ENCODE measurements at places on chromosomes 4 and X.

- DNase-seq = no peak
These were observed 67.3 kb downstream of the MCUB start for GRCh38 chr4:109627361-109627760.

- DNase-seq = no peak
These were observed 45.8 kb upstream of the TMEM131L start for GRCh38 chr4:153420361-153420760.

- no peak for DNase-seq
These were observed 479.2 kb downstream of the GBA3 start for GRCh38 chr4:23171976-23172375.

GRCh38 chr4:147101678-147102077 lies 156.0 kb upstream of the TTC29 start:
- no peak for DNase-seq

DNA sequence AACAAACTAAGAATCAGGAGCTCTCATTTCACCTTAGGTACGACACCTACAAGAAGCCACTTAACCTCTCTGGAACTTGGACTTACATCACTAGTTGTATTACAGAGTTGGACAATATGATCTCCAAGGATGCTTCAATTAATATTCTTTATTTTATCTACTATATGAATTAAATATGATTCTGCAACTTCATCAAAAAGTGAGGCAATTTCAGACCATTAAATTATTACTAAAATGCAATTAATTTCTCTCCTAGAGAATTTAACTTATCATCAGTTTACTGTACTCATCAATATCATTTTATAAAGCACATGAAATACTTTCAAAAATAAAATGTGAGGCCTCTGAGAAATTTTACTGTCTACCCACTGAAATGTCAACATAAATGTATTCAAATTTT lies 33.9 kb downstream of the SLC39A8 start:
- no peak for DNase-seq

- DNase-seq = no peak
These were observed 2155.1 kb upstream of the AGA start for GRCh38 chr4:179597301-179597700.

DNA sequence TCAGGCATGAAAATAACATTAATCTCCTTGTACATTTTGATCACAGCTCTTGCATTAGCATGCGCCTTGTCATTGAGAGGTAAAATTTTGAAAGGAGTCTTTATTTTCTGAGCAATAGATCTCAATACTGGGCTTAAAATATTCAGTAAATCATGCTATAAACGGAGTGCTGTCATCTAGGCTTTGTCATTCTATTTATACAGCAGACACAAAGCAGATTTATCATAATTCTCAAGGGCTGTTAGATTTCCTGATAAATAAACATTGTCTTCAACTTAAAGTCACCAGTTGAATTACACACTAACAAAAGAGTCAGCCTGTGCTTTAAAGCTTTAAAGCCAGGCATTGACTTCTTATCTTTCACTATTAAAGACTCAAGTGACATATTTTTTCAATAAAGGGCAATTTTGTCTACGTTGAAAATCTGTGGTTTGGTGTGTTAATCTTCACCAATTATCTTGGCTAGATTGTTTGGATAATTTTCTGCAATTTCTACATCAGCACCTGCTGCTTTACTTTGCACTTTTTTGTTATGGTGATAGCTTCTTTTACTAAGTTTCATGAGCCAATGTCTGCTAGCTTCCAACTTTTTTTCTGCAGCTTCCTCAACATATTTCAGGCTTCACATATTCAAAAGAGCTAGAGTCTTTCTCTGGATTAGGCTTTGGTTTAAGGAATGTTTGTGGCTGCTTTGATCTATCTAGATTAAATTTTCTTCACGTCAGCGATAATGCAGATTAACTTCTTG lies 27.9 kb upstream of the UGT2B4 start:
- DNase-seq = no peak

DNA sequence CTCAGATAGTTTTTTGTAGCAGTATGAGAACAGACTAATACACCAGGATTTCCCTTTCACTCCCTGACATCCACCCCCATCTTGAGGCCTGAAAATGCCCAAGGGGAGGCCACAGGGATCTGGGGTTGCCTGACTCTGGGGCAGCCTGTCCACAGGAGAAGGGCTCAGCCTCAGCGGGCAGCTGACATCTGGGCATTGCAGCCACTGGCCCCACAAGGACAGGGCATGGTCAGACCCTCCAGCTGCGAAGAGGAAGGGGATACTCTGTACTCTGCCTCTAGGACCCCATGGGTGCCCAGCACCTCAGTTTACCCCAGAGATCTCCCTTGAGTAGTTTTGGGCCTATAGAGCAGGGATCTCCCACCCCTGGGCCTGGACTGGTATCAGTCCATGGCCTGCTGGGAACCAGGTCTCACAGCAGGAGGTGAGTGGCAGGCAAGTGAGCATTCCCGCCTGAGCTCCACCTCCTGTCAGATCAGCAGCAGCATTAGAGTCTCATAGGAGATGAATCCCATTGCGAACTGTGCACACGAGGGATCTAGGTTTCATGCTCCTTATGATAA lies 138.9 kb downstream of the HMX1 start:
- DNase-seq = no peak

DNA sequence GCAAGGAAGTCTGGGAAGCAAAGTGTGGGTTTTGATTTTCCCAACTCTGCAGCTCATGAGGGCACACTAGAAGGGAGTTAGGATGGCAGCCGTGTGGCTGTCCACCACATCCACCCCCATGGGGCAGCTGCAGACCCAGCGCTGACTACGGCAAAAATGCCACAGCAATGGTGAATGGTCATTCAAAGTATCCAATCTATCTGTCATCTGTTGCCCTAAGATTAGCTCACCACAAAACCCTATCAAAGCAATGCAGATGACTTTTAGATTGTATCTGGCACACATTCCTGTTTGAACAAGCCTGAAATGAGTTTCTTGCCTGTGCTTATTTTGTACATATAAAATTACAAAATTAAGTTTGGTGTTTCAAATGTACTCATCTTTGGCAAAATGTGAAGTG lies 29.7 kb upstream of the HPSE start:
- DNase-seq = no peak

GRCh38 chr4:125994024-125994423 lies 679.3 kb downstream of the FAT4 start:
- DNase-seq = no peak

GRCh38 chr4:48667148-48667547 lies 112.9 kb downstream of the FRYL start:
- DNase-seq = no peak

GRCh38 chr4:101032541-101032940 lies 314.8 kb downstream of the PPP3CA start:
- no peak for DNase-seq

- DNase-seq = no peak
These were observed 45.5 kb downstream of the JAKMIP1 start for GRCh38 chr4:6154875-6155274.

- DNase-seq = no peak
These were observed 36.0 kb downstream of the ARHGAP6 start for GRCh38 chrX:11629593-11630211.

DNA sequence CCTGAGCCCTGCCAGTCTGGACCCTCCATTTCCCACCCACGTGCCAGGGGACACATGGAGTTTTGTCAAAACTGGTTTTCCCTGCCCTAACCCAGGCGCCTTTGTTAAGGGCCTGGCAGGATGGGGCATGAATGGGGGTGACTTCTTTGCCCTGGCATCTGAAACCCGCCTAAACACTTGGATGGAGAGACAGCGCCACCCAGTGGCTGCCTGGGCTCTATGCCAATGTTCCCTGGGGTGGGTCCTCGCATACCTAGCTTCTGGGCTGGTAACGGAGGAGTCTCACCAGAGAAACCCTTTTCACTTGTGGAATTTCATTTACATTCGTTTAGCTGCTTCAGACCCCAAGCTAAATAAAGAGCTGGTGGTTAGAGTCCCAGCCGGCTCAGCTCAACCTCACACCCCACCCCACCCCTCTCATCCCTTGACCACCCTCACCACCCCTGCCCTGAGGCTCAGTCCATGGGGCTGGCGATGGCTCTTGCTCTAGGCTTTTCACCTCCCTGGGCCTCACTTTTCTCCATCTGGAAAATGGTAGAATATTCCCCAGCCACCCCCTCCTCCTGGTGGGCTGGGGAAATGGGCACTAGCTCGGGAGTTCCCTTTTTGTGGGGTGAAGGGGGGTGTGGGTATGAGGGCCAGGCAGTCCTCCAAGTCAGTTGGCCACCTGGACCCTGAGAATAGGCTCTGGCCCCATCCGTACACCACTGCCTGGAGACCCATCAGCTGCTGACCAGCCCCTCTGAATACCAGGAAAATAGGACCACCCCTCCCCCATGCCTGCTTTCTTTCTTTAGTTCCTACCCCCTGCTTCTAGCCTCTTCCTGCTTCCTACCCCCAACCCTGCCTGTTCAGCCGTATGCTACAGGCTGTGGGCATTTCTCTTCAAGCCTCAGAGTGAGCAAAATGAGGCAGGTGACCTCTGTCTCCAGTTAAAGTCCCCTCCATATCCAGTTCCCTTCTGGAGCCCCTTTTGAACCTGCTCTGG lies 57.1 kb upstream of the PJA1 start:
- DNase-seq = peak; percentile 71

DNA sequence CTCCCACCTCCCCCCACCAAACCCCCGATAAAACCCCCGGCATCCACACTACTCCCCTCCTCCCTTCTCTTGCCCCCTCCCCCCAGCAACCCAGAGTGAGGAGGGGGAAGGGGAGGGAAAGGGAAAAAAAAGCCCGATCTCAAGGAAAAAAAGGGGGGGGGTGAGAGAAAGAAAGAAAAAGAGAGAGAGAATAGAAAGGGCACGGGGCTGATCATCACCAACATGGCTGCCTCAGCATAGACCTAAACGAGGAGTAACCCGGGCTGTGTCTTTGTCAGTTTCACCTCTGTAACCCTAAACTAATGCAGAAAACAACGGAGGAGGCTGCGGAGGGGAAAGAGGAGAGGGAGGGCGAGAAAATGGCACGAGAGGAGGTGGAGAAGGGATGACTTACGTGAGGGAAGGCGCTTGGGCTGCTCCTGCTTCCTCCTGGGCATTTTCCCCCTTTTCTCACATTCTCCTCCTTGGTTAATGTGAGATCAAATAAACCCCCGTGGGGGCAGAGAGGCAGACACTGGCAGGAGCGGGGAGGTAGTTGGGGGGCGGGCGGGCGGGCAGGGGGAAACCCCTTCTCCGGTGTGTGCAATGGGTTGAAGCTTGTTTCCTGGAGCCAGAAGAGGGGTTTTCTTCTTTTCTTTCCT lies 532 bp downstream of the ZNF827 start:
- peak; percentile 64 for DNase-seq

GRCh38 chr4:25633541-25633940 lies 22.1 kb upstream of the SLC34A2 start:
- no peak for DNase-seq

DNA sequence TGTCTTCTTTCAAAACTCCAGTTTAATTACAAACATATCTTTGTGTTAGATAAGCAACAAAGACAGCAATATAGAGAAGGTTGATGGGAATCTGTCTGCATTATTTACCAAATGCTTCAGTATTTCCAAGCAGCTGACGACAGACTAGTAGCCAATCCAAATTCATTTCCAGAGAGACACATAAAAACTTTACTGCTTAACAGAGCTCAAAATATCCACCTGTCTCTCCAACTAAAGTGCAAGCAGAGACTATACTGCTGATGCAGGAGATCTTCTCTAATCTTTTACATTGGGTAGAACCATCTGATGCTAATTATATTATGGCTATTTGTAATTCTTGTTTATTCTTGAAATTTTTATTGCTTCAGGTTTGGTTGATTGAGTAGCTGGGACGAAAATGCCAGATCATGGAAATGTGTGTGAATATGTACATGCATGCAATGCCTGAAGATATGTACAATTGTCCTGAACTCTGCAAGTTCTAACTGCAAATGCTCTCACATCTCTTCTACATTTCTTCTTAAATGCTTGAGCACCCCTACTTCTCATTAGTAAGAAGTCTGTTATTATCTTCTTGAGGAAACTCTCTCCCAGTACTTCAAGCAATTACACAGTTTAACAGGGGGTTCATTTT lies 200.0 kb downstream of the PDHA2 start:
- DNase-seq = no peak

GRCh38 chrX:134588806-134589205 lies 69.5 kb downstream of the PLAC1 start:
- DNase-seq = no peak

DNA sequence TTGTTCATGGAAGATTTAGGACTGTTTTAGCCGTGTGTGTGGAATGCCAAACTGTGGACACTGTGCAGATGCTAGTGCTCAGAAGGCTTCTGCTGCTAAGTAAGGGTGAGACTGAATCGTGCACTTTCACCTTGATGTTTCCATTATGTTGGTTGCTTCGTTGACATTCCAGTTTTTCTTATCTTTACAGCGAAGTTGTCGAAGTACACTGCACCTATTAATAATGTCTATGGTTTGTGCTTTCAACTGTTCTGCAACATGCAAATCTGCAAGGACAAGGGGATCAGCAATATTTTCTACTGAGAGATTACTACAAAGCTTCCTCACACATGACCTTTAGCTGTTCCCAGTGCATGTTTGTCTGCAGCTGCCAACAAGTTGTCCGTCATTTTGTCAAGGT lies 67.7 kb downstream of the UGT2A3 start:
- no peak for DNase-seq

DNA sequence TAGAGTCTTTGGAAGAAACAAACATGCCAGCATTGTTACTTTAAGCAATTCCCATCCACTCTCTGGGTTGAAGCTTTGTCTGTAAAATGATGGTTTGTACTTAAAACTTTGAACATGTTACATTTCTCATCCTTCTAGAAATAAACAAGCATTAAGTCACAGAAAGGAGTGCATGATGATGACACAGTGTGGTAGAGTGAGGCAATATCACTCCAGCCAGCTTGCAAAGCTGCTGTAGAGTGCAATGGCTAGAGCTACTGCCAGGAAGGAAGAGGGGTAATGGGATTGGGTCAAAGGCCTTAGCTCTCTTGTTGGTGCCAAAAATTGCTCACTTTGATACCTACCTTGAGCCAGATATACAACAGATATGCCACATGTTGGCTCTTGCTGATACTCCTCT lies 12.3 kb upstream of the ENOX2 start:
- DNase-seq = no peak

DNA sequence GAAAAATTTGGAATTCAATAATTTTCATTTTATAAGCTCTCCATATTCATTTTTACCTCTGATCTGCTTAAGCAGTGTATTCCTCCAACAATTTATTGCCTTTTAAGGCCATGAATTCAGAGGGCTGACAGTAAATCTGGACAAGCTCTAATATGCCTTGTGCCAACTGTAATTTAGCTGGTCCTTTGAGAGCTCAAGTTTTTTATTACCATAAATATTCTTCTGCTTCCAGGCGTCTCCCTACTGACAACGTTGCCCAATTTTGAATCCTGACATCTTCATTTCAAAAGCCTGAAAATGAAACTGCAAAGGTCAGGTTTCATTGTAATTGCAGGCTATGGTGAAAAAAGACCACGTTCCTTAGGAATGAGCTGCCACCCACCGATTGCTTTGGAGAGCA lies 95.8 kb upstream of the GEMIN8 start:
- DNase-seq = no peak

DNA sequence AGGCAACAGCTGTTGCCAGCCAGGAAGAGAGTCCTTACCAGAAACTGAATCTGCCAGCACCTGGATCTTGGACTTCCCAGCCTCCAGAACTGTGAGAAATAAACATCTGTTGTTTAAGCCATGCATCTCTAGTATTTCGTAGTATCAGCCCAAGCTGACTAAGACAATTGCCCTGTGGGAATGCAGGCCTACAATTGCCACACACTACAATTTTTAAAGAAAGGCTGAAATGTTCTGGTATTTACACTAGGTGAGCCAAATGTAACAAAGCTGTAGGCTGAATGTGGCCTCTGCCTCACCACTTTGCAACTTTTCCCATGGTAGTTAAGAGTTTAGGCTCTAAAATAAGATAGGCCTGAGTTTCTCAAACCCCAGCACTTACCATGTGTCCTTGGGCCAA lies 59.1 kb downstream of the SPATA18 start:
- DNase-seq = no peak

- DNase-seq = no peak
These were observed 52.7 kb downstream of the ADGRA3 start for GRCh38 chr4:22463179-22463578.

Measured in CD4-positive, alpha-beta T cell treated with Interleukin-12 subunit alpha and Interleukin-12 subunit beta, for 1 hour (primary cell).